ENCODE measurements at places on chromosomes 2 and 18.

- peak; percentile 15 for DNase-seq
Observed at GRCh38 chr18:42045346-42045745, 90.3 kb downstream of the PIK3C3 start.

GRCh38 chr2:169260246-169260645, 102.1 kb downstream of the LRP2 start:
- DNase-seq: no peak

DNA sequence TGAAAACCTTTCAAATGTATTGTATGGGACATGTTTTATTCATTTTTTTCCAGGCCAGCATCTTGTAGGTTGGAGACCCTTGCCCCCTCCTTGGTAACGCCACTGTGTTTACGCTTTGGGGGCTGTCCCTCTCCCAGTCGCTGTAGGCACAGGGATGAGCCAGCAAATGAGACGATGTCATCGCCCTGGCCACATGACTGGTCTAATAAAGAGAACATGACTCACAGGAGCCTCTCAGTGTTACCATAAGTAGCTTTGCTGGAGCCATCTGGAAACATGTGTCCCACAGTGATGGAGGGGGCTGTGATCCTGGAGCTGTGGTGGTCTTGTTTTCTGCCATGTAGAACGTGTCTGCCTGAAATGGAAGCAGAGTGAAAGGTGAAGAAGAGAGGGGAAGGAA, 78.9 kb downstream of the CD8B2 start:
- DNase-seq: peak; percentile 9

DNA sequence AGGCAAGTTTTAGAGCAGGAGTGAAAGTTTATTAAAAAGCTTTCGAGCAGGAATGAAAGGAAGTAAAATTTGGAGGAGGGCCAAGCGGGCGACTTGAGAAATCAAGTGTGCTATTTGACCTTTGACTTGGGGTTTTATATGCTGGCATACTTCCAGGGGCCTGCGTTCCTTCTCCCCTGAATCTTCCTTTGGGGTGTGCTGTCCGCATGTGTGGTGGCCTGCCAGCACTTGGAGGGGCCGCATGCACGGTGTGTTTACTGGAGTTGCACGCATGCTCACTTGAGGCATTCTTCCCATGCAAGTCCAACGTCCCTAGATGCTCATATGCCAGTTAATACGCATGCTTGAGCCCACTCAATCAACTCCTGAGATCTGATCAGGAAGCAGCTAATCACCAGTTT, 78.3 kb upstream of the MAP4K4 start:
- DNase-seq: no peak

- peak; percentile 47 for DNase-seq
Observed at GRCh38 chr2:191318729-191319078, 73.5 kb downstream of the MYO1B start.

GRCh38 chr2:191676790-191677645, 918 bp upstream of the NABP1 start:
- DNase-seq: no peak

DNA sequence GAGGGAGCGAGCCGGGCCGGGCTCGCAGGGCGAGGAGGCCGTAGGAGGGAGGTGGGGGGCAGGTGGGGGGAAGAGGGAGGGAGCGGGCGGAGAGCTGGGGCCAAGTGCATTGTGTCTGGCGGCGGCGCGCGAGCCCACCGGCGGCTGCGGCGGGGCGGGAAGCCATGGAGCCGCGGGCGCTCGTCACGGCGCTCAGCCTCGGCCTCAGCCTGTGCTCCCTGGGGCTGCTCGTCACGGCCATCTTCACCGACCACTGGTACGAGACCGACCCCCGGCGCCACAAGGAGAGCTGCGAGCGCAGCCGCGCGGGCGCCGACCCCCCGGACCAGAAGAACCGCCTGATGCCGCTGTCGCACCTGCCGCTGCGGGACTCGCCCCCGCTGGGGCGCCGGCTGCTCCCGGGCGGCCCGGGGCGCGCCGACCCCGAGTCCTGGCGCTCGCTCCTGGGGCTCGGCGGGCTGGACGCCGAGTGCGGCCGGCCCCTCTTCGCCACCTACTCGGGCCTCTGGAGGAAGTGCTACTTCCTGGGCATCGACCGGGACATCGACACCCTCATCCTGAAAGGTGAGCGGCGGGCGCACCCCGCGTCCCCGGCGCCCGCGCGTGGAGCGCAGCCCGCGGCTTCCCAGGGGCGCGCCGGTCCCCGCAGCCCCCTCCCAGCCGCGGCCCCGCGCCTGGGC, at the start of gene TMEM178A:
Gene TMEM178A, plus strand, starts transcription at position 107 of the 680 bp plus-strand sequence. Its CDS starts 58 bp downstream, at position 165.
- no peak for DNase-seq

DNA sequence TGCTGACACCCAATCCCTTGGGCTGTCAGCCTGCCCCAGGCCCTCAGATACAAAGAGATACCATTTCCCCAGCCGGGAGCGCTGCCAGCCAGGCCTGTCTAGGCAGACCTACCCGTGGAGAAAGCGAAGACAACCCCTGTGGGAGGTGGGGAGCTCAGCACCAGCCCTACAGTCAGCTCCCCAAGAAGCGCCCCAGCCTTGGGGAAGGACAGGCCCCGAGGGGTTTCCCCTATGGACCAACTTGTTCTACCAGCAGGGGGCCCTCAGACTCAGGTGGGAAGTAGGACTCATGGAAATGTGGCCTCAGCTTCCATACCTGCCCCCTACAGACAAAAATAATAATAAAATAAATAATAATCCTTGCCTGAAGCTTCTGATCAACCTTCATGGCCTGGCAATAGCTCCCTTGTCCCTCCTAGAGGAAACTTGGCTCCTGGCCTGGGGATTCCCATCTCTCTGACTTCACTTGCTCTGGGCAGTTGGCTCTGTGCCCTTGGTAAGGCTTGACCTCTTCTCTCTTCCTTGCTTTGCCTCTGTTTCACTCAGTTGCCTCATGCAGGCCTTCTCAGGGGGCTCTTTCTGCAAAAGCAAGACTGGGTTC, 7.0 kb downstream of the SLC35F6 start:
- no peak for DNase-seq

DNA sequence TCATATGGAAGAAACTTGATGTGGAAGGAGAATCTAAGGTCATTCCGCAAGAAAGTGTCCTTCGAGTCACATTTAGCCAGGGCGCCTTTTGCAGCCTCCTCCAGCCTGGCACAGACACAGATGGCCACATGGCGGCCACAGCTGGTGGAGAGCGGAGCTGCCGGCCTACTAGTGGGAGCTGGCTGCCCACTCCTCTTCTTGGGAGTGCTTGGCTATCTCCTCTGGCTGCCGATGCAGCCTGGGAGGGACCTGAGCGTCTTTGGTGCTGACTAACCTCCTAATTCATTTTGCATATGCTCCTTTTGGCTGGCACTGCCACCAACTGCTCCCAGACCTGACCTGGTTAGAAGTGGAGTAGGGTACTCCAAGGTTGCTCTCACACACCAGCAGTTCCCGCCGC, 199.3 kb upstream of the MYT1L start:
- no peak for DNase-seq

DNA sequence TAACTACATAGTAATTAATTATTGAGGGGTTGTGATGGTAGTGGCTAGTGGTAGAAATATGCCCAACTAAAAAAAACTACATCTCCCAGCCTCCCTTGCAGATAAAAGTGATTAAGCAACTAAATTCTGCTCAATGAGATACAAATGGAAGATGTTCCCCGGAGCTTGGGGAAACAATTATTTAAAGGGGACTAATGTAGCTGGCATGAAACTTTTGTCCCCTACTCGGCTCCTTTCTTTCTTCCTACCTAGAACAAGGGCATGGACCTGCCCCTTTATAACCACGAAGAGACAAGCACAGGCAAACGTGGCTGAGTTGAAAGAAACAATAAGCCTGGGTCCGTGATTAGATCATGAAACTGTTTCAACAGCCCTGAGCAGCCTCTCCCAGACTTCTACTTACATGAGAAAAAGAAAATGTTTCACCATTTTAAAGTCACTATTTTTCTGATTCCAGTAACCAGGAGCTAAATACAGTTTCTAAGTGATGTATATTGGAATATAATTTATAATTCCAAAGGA, 236.9 kb downstream of the SCG2 start:
- no peak for DNase-seq

- no peak for DNase-seq
Observed at GRCh38 chr2:172704072-172704936, 31.3 kb upstream of the RAPGEF4 start.

DNA sequence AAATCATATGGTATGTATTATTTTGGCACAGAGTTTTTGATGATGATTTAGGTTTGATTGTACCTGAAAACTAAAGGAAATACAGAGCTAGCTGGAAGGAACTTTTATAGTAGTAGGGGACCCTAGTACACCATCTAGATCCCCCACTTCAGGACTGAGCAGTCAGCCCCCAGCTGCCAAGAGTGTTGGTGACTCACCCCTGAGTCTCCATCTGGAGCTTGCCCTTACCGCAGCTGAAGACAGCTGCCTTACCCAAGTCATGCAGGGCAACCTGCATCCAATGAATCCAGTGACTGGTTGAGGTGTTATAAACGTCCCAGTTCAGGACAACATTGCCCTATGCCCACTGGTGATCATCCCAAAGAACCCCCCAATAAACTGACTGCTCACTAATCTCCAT, 15.3 kb downstream of the PMS1 start:
- DNase-seq: peak; percentile 68

- DNase-seq: peak; percentile 16
Observed at GRCh38 chr2:219737270-219737691, 109.9 kb downstream of the SLC4A3 start.

DNA sequence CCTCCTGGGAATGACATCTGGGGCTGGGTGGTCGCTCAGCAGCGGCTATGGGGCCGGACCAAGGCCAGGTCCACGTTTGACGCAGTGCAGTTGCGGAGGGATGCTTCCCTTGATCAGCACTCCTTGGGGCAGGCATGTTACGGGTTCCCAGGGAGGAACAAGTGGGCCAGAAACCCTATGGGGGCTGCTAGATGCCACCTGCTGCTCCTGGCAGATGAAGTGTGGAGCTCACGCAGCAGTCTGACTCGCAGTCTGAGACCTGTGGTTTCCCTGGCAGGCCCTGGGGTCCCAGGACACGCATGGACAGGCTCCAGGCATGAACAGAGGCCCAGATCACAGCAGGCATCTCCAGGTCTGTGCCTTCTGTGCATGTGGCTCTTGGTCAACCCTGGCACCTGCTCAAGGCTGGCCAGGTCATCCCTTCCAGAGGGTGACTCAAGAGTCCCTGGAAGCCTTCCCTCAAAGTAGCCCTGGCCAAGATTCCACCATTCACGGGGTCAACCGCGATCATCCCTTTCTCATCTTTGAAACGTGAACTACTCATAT, 20.0 kb downstream of the KCNF1 start:
- DNase-seq: peak; percentile 14

GRCh38 chr2:33241581-33241980, 234.9 kb upstream of the RASGRP3 start:
- DNase-seq: no peak

DNA sequence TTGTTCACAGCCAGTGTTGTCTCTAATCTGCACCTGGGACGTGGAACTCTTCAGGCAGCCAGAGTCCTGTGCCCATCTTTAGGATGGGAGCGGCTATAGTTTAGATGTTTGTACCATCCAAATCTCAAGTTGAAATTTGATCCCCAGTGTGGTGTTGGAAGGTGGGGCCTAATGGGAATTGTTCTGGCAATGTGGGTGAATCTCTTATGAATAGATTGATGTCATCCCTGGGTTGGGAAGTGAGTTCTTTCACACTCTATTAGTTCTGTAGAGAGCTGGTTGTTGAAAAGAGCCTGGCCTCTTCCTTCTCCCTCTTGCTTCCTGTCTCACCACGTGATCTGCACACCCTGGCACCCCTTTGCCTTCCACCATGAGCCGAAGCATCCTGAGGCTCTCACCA, 300.9 kb downstream of the TXNL1 start:
- DNase-seq: no peak

DNA sequence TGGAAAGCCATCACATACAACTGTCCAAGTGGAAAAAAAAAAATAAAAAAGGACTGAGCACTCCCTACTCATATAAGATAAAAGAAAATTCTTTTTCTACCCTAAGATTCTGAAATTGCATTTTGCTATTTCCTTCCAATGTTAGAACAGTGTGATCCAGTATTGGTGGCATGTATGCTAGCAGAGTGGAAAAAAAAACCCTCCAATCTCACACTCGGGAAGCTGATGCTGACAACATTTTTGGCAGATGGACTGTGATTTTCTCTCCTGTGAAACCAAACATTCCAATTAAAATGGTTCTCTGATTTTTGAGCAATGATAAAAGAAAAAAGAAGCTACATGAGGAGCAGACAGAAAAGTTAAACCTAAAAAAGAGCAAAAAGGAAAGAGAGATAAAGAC, 419.8 kb downstream of the DPP10 start:
- DNase-seq: no peak

GRCh38 chr2:28291811-28292440, 100.7 kb upstream of the FOSL2 start:
- peak; percentile 41 for DNase-seq

All from HS-5 (cell line).